ENCODE measurements at places on chromosomes 1 and 21.
A peak's percentile ranks its signal among the peaks of the same experiment; 100 is the strongest.

DNA sequence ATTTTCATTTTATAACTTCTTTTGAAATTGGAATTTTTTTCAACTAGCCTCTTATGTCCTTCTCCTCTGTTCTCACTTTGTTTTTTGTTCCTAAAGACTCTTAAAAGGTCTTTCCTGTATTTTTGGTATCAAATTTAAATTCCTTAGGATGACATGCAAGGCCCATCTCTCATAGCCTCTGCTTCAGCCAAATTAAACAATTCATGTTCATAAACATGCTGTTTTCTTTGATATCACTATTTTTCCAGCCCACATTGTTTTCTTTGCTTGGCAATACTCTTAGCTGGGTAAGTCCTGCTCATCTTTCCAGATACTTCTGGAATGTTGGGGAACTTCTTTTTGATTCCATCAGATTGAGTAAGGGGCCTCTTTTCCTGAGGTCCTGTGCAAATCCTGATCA, 55.8 kb upstream of the GPR88 start:
- no peak for DNase-seq

DNA sequence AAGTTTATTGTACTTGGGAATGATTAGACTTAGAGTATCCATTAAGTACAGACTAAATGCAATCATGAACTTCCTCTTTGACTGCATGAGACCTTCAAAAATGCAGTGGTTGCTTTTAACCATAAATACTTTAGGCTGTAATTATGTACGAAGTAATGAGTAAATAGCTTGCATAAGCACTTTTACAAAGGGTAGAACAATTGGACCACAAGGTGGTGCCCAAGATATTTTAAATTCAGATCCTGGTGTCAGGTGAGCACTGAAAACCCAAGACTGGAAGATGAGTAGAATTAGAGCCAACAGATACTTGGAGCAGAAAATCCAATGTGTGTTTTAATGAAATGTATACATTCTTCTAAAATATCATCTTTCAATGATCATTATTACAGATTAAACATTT, 43.4 kb upstream of the RHOU start:
- no peak for DNase-seq

GRCh38 chr1:210123924-210124589, 108.5 kb upstream of the SERTAD4 start:
- DNase-seq = no peak

DNA sequence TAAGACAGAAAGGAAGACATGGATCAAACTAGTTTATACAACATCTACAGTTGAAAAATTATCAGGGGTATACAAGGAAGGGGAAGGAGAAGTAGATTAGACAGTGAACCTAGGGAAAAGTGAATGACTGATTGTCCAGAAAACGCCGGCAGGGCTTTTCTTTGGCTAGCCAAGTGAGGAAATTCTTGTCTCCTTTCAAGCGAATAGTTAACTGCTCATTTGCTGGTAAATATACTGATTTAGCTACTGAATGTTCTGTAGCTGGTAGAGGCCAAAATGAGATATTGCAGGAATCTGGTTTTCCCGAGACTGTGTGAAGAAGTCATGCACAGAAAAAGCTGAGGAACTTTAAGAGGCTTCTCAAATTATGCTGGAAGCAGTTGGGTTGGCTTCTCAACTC, 128.5 kb upstream of the ZNHIT6 start:
- no peak for DNase-seq

- no peak for DNase-seq
These were observed 61.6 kb downstream of the PTPRC start for GRCh38 chr1:198700396-198700795.

- peak; percentile 62 for DNase-seq
These were observed 84.1 kb upstream of the NEGR1 start for GRCh38 chr1:72366466-72366865.

GRCh38 chr1:93000291-93000690, 39.0 kb upstream of the DIPK1A start:
- DNase-seq = no peak

- DNase-seq = no peak
These were observed 80.7 kb downstream of the VWA5B1 start for GRCh38 chr1:20371411-20371810.

DNA sequence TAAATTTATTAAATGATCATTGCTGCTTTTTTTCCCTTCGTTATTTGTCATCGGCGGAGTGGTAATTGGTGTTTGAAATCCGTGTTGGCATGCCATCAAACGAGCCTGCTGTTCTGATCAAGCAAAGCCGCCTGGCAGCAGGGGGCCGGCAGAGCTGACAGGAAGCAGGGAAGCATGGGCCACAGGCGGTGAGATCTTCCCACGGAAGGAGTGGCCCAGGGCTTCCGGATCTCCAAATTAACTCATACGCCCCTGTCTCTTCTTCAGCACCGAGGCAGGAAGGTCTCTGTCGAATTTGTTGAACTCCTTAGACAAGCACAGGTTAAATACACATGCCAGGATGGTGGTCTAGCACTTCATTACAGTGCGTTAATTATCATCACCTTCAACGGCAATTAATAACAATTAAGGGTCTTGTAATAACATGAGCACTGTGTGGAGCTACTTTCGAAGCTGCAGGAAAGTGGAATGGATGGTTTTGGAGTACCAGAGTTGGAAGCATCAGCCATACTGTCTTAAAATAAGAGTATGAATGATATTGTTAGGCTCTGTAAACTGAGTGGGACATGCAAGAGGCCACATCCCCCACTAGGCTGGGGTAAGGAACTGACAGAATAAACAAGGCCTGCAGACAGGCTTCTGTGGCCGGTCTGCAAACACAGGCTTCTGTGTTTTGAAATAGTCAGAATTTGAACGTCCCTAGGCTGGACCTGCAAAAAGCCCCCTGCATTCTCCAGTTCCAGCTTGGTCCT, 199.4 kb upstream of the DAB1 start:
- no peak for DNase-seq
